HCT116 (cell line): ENCODE measurements at places on chromosomes 7 and 10. TPM values are rescaled to one million over a fixed set of nuclear protein-coding genes. Genes with fewer than 3 reads are reported as not detected.

DNA sequence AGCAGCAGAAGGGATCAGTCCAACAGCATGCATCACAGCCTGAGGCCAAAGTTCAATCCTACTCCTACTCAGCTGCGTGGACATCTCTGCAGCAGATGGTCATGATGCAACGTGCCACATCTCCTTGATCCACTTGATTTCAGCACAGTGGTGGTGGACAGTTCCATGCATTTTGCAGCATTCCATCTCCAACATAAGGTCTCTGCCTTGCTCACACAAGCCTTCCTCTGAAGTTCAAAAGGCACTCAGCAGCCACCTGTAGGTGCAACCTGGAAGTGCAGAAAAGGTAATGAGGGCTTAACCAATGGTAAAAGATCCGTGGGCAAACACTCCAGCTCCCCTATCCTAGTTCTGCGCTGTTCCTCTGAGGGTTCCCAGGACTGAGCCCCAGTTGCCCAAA is 57.5 kb upstream of the CHCHD3 start:
- peak; percentile 10 for DNase-seq

DNA sequence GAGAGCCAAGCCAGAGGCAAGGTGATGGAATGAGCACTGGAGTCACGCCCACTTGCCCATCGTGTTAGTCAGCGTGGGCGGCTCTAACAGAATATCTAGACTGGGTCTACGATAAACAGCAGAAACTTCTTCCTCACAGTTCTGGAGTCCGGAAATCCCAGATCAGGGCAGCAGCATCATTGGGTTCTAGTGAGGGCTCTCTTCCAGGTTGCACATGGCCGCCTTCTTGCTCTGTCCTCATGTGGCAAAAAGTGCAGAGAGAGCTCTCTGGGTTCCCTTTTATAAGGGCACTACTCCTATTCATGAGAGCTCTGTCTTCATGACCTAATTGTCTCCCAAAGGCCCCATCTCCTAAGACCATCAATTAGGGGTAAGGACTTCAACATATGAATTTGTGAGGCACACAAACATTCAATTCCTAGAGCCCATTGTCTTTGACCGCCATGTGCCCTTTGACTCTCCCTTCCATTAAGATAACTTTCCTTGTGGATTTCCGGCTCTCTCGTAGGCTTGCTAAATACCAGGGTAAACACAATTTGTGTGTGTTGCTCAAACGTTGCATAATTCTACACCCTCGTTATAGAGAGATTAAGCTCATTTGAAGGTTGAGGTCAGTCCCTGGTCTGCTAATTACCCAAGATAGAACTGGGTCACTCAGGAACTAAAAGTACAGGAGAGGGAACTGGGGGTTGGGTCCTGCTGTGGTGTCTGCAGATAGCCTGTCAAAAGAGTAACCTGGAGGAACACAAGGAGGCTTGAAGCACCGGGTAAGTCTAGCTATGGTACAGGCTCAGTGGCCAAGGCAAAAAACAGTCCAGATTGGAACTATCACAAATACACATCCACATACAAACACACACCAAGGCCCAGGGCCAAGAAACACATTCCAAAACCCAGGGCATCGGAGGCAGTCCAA is 28.7 kb upstream of the USP6NL start:
- no peak for DNase-seq

DNA sequence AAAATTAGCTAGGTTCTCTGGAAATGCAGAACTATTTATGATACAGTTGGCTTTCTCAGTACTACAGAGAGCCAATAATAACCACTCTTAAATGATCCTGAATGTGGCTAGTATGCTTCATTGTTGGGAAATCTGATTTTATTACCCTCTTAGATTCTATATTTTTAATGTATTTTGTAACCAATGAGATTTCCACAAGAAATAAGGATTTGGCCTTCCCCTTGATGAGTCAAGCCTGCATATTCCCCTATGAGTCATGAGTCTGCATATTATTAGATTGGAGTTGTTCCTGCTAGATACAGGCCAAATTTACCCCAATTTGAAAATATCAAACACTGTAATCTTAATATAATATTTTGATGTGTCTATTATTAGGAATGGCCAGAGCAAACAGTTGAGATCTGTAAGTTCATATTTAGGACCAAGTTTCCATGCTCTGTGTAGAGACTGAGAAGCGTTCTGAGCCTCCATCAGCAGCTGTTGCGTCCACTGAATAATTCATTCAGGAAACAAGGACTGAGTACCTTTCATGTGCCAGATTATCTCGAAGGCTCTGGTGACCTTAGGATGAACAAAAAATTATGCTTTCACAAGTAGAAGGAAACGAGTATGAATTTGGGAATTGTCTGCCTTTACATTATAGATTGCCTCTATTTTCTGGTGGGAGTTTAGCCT is 793.4 kb downstream of the NRG3 start:
- no peak for DNase-seq

- DNase-seq, result no peak
Observed at GRCh38 chr10:125538947-125539731, 143.8 kb downstream of the TEX36 start.

DNA sequence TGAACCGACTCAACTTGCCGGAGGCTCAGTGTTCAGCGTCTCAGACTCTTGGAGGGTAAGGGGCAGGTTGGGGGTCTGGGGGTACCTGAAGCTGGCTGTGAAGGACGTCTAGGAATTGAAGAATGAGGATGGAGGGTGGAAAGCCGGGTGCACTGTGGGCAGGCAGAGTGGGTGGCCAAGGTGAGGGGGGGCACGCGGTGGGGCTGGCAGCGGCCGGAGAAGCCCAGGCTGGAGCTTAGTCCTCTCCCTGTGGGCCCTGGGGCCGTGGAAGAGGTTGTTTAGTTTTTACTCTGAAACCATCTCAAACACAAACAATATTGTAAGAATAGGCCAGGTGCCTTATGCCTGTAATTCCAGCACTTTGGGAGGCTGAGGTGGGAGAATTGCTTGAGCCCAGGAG is 83.4 kb downstream of the UNCX start:
- DNase-seq, result no peak

DNA sequence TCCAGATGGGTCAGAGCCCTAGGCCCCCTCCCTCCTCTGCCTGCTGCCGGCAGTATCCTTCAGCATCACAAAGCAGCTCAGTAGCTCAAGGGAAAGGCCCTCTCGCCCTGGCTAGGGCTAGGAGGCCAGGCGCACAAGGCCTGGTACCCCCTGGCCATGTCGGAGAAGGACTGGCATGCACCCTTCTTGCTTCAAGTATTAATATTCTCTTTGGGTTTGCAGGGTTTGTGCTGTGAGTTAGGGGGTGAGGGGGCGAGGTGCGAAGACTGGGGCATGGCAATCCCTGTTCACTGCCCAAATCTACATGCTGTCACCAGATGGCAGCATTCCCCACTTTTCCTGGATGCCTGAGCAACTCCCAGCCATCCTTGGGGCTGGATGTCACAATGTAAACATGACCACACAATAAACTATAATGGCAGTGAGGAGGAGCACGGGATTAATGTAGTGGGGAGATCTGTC is 105.2 kb downstream of the NEURL1 start:
- DNase-seq, result peak; percentile 66

GRCh38 chr10:77062381-77062780 is 575.2 kb downstream of the KCNMA1 start:
- no peak for DNase-seq

- no peak for DNase-seq
Observed at GRCh38 chr7:110590415-110590814, 500.5 kb upstream of the LRRN3 start.

DNA sequence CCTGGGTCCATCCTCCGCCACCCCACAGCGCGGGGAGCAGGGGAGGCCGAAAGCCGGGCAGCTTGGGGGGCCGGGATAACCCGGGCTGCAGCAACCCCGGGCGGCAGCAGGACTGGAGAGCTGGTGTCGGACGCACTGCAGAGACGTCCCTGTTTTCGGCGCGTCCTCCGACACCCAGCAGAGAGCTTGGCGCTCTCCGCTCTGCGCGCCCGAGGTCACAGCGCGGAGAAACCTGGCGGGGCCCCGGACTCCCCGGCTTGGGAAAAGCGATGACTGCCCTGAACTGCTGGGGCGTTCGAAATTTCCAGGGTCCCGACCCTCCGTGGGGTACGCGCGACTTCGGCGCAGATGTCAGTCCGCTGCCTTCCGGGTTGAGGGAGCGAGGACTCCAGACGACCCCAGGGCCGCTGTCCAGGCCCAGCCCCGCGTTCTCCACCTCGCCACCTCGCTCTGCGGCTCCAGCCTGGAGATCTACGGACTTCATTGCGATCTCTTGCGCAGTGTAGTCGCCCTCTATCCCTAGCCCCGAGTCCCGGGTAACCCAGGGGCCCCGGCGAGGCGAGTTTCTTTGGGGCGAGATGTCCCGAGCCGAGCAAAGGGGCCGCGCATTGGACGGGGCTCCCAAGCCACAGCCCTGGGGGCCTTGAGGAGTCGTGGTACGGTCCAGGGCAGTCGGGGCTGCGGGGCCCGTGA is 617 bp upstream of the FOXI2 start:
- no peak for DNase-seq

DNA sequence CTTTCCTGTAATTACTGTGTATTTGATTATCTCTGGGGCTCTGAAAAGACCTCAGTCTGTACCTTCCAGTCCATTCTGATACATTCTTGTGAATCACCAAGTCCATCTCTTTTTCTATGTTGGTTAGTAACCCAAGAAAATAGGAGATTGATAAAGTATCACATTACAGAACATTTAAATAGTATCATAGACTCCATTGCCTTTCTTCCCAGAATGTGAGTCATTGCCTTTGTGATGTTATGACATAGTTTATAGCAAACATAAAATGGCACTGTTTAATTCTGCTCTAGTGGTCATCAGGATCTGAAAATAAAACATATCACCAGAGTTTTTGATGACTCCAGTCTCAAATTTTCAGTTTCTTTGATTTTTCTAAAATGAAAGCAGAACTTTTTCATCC is 78.4 kb downstream of the NRG3 start:
- DNase-seq, result no peak

DNA sequence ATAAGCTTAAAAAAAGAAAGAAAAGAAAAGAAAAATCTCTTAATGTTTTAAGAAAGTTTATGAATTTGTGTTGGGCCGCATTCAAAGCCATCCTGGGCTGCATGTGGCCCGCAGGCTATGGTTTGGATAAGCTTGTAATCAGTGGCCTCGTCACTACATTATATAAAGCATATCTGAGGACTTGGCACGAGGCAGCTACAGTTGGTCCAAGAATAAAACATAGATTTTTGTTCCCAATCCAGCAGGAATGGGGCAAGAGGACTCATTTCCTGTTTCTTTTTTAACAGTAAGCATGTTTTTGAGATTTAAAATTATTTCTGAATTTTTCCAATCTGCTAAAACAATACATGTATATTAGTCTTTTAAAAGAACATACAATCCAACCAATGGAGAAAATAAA is 28.6 kb downstream of the MCM10 start:
- DNase-seq, result no peak

GRCh38 chr10:48634198-48634983 is 29.5 kb upstream of the ARHGAP22 start:
- no peak for DNase-seq

- no peak for DNase-seq
Observed at GRCh38 chr7:137804836-137805235, 41.9 kb downstream of the DGKI start.

DNA sequence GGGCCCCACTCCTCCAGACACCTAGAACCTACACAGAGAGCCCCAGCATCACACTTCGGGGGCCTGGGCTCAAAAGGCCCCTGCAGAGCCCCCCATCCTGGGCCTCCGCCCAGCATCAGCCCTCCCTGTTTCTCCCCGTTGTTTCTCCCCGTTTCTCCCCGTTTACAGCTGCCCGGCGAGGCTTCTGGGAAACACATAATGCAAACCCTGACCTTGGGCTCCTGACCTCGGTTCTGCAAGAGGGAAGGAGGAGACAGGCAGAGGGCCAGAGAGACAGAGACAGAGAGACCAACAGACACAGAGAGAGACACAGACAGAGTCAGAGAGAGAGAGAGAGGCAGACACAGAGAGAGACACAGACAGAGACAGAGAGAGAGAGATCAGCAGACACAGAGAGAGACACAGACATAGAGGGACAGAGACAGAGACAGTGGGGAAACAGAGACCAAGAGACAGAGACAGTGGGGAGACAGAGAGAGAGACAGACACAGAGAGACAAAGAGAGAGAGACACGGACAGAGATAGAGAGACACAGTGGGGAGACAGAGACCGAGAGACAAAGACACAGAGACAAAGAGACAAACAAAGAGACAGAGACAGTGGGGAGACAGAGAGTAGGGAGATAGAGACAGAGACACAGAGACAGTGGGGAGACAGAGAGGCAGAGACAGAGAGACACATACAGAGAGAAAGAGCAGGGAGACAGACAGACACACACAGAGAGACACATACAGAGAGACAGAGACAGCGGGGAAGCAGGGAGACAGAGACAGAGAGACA is 12.5 kb downstream of the VENTX start:
- DNase-seq, result no peak

- no peak for DNase-seq
Observed at GRCh38 chr10:3534433-3534832, 250.6 kb downstream of the KLF6 start.

- DNase-seq, result no peak
Observed at GRCh38 chr10:22159180-22159579, 58.6 kb downstream of the EBLN1 start.

DNA sequence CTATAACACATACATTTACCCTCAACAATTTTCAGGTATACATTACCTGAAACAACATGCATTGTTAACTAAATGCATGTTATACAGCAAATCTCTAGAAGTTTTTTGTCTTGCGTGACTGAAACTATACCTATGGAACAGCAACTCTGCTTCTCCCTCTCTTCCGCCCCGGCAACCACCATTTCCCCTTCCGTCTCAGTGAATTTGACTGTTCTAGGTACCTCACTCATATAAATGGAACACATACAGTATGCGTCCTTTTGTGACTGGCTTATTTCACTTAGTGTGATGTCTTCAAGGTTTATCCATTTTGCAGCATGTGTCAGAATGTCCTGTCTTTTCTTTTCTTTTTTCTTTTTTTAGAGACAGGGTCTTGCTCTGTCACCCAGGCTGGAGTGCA is 22.5 kb downstream of the CALHM2 start:
- no peak for DNase-seq

DNA sequence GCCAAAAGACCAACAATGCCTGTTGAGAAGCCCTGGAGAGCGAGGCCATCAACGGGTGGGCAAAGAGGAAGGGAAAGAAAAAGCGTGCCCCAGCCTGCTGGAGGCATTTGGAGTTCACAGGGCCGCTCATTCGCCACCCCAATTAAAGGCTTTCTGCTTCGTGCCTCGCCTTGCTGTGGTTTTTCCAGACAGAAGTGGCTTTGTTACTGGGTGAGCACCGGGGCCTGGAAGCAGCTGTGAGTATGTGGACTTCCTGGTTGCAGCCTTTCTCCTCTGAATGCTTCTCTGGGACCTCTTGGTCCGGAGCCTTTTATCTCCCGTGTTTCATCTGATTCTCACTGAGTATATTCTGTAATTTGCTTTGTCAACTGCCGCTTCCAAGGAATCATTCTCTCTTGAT is 118.1 kb upstream of the EGR2 start:
- peak; percentile 15 for DNase-seq

- DNase-seq, result no peak
Observed at GRCh38 chr10:86785037-86785436, 28.6 kb downstream of the BMPR1A start.

VWC2 gene
- total RNA-seq, result not detected

FANK1 gene
- 5.4 TPM for total RNA-seq

FOXI2 gene
- total RNA-seq, result not detected

SPDYE2 gene
- not detected for total RNA-seq

VCL gene
- 106 TPM for total RNA-seq

OPN1SW gene
- total RNA-seq, result not detected

EXOSC1 gene
- total RNA-seq, result 38.9 TPM

AHCYL2 gene
- 17.0 TPM for total RNA-seq
